GM04504 (cell line): ENCODE measurements at places on chromosomes 3 and 15.

DNA sequence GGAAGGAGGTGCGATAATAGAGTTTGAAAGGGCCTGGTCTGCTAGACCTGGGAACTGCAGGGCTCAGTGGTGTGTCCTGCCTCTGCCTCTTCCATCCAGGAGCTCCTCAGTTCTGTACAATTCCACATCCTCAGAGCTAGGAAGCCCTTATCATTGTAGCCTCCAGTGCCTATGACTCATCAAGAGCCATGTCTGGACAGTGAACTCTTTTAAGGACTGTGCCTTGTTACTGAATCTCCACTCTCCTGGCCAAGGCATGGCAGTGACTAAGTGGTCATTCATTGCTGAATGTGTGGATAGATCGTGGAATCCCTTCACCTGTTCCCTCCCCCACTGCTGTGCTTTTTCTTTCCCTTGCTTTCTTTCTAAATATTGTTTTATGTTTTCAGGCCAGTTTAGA, 2.9 kb downstream of the TIMP4 start:
- no peak for DNase-seq

DNA sequence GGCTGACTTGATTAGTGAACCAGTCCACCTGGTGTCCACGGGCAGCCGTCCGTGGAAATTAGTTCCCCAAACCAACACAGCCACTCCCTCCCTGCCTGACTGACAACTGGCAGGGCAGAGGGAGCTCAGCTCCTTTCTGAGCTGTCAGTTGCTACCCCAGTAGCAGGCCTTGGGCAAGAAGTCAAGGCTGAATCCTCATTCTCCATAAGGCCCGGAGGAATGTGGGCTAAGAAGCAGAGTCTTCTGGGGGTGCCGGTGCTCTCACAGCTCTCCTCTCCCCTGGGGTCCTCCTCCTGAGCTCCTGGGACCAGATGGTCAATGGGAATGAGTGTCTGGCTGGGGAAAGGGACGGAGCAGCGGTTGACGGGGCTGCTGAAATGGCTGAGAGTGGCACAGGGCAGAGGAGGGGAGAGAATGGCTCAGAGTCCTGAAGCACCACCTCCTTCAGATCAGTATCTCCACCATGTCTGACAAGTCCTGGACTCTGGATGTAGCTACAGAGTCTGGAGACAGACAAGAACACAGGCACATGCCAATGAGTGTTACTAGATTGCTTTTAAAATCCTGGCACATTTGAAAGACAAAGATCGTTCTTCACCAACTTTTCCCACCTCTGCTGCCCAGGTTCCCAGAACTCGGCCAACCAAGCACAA, 16.9 kb downstream of the AMOTL2 start:
- DNase-seq = peak; percentile 6

DNA sequence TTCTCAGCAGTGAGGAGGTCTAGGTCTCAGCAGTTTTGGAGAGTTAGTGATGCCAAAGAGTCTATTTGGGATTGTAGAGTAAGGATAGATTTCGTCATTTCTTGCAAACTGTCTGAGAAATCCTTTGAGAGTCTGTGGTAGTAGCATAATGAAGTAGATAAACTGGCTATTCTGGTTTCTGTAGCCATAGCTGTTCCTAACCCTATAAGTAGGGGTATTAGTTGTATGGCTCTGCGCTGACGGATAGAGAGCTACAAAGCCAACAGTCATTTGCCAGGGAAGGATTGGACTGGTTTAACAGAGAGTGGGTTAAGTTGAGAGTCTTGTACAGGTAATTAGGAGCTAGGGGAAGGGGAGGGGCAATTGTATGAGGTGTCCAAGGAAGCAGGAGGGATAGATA, 50.6 kb downstream of the KLHDC8B start:
- no peak for DNase-seq

DNA sequence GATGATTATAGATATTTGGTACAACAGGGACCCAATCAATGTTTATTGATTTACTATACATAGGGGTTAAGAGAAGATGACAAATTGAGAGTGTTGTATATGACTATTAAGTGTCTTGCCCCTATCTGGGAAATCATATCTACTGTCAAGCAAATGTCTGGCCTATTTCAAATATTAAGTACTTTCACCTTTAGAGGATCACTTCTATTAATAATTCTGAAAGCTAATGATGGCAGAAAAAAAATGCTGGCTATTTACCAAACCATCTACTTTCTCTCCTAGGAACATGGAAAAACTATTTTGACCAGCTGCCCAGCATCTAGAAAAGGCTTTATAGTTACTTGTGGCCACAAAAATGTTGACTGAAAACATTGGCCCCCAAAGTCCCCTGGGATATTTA, 632.3 kb upstream of the ZNF385D start:
- DNase-seq = no peak

GRCh38 chr3:163327086-163327485, 1751.2 kb downstream of the SI start:
- DNase-seq = no peak

GRCh38 chr3:49654955-49655556, 19.1 kb upstream of the APEH start:
- DNase-seq = no peak

- no peak for DNase-seq
Observed at GRCh38 chr3:9377981-9378380, 15.1 kb downstream of the THUMPD3 start.

- DNase-seq = no peak
Observed at GRCh38 chr3:13821126-13821525, 58.7 kb downstream of the WNT7A start.

DNA sequence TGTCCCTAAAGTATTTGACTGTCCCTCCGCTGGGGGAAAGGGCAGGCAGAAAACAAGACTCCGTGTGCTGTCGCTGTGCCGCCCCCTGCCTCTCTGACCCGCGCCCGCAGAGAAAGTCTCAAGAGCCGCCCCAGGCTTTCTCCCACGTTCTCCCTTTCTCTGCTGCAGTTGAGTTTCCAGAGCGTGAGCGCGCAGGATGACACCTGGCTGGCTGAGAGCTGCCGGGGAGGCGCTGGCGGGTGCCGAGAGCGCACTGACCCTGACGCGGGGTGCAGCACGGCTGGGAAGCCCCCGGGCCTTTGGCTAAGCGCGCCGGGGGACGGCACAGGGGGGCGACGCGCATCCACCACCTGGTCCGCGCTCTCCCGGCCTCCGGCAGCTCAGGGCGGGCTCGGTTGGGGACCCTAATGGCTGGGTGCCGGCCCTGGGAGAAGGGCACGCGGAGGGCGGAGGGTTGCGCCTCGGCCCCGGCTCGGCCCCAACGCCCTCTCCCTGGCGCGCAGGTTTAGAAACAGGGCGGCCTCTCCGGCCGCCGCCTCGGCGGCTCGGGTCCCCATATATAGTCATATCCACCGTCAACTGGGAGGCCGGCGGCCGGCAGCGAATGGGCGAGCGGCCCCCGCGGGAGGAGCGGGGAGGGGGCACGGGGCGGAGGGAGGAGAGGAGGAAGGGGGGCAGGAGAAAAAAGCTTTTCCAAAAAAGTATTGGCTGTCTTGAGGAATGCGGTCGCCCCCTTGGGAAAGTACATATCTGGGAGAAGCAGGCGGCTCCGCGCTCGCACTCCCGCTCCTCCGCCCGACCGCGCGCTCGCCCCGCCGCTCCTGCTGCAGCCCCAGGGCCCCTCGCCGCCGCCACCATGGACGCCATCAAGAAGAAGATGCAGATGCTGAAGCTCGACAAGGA, at the start of gene TPM1:
Gene TPM1 (plus strand): TSS at position 774 of the 903 bp plus-strand sequence. CDS start 83 bp downstream, at position 857.
- peak; percentile 83 for DNase-seq
